T-cell (primary cell): ENCODE measurements at places on chromosomes 3 and 15. TPM values are rescaled to one million over a fixed set of nuclear protein-coding genes. Genes with fewer than 3 reads are reported as not detected.

Gene SPG21
- total RNA-seq: 40.1 TPM

Gene ST3GAL6
- total RNA-seq: not detected

Gene INO80
- 31.3 TPM for total RNA-seq

Gene CLEC3B
- 0.65 TPM for total RNA-seq

Gene SLC33A1
- total RNA-seq: 28.5 TPM

Gene EPHB3
- total RNA-seq: 0.58 TPM

Gene ITGB5
- 1.7 TPM for total RNA-seq

Gene THPO
- not detected for total RNA-seq

Gene PIF1
- 0.88 TPM for total RNA-seq

Gene P3H2
- 0.35 TPM for total RNA-seq

Gene LRRFIP2
- 32.9 TPM for total RNA-seq

Gene EIF2A
- total RNA-seq: 122 TPM

Gene NIT2
- 28.6 TPM for total RNA-seq

Gene ITPKA
- 0.38 TPM for total RNA-seq

Gene EPHA6
- total RNA-seq: not detected

Gene CAV3
- total RNA-seq: not detected

Gene CYP8B1
- 0.09 TPM for total RNA-seq

Gene CKMT1B
- not detected for total RNA-seq

Gene ATP8B4
- 2.4 TPM for total RNA-seq

Gene GOLGA6L9
- 4.0 TPM for total RNA-seq

Gene MYLK
- 0.40 TPM for total RNA-seq

Gene FETUB
- total RNA-seq: not detected

Gene KLF15
- total RNA-seq: 0.33 TPM

Gene LSAMP
- total RNA-seq: 0.28 TPM

Gene IL20RB
- 2.0 TPM for total RNA-seq

Gene IFRD2
- 54.6 TPM for total RNA-seq

Gene LRIG1
- 47.8 TPM for total RNA-seq

Gene SNAPC5
- 34.0 TPM for total RNA-seq

Gene EIF5A2
- 13.5 TPM for total RNA-seq

Gene PRR23B
- not detected for total RNA-seq

Gene POLQ
- 0.36 TPM for total RNA-seq

Gene NR1I2
- total RNA-seq: 0.61 TPM

Gene CKMT1A
- total RNA-seq: 0.16 TPM

Gene GOLGA8R
- total RNA-seq: 4.0 TPM

Gene GOLGA8G
- total RNA-seq: 0.46 TPM

Gene TRIM42
- not detected for total RNA-seq

Gene KCNAB1
- not detected for total RNA-seq

Gene ERICH6
- total RNA-seq: not detected

Gene GHRL
- 0.70 TPM for total RNA-seq

Gene GPR171
- 66.9 TPM for total RNA-seq

Gene MTFMT
- 22.0 TPM for total RNA-seq

Gene LRRN1
- 0.70 TPM for total RNA-seq
